ENCODE measurements at places on chromosomes 7 and 10.
A peak's percentile ranks its signal among the peaks of the same experiment; 100 is the strongest.

DNA sequence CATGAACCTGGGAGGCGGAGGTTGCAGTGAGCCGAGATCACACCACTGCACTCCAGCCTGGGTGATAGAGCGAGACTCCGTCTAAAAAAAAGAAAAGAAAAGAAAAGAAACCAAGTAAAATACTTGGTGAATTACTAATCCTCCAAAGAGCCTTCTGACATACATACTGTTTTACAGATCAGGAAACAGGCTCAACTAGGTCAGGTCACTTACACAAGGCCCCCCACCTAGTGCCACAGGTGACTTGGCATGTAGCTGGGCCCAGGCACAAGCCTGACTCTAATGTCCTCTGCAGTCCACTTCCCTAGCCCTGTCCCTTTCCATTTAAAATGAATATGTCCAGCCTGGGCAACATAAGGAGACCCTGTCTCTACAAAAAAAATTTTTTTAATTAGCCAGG lies 157.0 kb downstream of the TPST1 start:
- DNase-seq: no peak

GRCh38 chr10:103145046-103145445 lies 48.0 kb downstream of the NT5C2 start:
- no peak for DNase-seq

DNA sequence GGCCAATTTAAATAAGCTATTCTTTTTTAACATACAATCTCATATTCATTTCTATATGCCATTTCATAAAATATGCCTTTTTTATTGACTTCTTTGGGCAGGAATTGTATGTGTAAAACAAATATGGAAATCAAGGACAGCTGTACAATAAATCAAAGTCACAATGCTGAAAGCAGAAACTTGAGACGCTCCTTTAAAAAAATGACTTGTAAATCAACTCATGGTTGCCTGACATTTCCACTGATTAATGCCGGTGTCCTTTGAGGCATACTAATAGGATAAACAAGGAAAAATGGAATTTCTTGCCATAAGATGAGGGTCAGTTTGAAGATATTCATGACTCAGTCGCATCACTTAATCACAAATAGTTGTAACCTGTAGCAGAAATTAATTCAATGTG lies 247.4 kb upstream of the TEX47 start:
- DNase-seq: no peak

- no peak for DNase-seq
Observed at GRCh38 chr10:75982611-75983369, 551.4 kb downstream of the LRMDA start.

DNA sequence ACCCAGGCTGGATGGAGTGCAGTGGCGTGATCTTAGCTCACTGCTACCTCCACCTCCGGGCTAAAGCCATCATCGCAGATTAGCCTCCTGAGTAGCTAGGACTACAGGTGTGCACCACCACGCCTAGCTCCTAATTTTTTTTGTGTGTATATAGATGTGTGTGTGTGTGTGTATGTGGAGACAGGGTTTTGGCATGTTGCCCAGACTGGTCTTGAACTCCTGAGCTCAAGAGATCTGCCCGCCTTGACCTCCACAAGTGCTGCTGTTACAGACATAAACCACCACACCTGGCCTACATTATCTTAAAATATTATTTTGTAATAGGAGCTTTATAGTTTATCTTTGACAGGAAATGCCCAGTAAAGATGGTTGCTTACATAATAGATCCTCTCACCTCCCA lies 25.0 kb downstream of the FOXP2 start:
- DNase-seq: no peak

- no peak for DNase-seq
Observed at GRCh38 chr7:87480386-87480785, 4.9 kb upstream of the ABCB4 start.

DNA sequence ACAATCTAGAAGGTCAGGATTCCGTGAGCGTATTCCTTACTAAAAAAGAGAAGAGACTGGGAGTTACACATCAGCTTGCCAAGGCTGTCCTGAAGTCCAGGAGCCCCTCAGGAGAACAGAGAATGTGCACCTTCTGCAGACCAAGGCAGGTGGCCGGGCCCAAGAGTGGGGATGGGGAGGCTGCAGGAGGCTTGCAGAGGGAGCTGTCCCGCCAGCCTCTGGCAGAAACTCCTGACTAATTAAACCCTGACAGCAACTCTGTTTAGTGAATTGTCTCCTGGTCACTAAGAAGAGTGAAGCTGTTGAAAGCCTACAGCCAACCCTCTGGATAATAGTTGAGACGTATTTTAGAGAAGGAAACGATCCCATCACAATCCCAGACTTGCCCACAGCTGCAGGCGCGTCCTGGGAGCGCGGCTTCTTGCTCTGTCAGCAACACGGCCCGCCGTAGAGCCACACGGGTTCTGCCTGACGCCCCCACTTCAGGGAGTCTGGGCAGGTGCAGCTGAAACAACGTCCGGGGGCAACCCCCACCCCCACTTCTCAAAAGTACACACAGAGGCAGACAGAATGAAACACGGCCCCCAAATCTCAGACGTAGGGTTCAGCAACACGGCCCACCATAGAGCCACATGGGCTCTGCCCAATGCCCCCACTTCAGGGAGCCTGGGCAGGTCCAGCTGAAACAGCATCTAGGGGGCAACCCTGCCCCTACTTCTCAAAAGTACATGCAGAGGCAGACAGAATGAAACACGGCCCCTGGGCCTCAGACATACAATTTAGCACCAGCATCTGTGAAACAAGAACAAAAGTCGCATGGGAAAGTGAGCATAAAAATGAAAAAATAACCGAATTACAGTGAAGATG lies 45.2 kb downstream of the DIP2C start:
- no peak for DNase-seq

DNA sequence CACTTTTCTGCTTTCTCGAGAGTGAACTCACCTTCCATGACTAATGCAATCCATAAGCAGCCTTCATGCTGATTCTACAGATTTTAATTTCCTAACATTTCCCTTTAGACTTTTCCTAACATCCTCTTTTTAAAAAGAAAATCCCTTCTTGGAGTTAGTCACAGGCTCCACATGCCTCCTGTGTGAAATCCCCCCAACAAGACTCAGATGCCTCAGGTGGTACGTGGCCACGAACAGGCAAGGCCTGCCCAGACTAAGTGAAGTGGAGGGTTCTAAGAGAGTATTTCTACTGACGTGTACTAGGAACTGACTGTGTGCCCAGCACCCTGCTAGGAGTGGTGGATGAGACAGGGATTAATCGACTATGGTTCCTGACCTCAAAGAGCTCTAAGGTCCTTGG lies 125.9 kb upstream of the HPS1 start:
- no peak for DNase-seq

DNA sequence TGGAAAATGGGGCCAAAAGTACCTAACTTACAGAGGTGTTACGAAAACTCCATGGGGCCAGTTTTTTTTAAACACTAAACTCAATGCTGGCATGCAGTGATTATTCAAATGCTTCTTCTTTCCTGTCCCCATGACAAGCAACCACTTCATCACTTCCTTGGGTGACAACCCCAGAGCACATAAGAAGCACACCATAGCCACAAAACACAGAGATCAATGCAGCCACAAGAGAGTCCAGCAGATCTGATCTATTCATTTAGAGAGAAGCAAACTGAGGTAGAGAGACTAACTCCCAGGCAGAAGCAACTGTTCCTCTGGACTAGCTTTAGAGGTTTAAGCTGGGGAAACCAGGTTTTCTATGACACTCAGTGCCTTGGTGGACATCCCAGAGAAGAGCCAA lies 180.0 kb downstream of the GRID1 start:
- no peak for DNase-seq

- DNase-seq: no peak
Observed at GRCh38 chr7:69816501-69816900, 218.2 kb downstream of the AUTS2 start.

GRCh38 chr10:79245539-79246208 lies 101.6 kb upstream of the PPIF start:
- no peak for DNase-seq

DNA sequence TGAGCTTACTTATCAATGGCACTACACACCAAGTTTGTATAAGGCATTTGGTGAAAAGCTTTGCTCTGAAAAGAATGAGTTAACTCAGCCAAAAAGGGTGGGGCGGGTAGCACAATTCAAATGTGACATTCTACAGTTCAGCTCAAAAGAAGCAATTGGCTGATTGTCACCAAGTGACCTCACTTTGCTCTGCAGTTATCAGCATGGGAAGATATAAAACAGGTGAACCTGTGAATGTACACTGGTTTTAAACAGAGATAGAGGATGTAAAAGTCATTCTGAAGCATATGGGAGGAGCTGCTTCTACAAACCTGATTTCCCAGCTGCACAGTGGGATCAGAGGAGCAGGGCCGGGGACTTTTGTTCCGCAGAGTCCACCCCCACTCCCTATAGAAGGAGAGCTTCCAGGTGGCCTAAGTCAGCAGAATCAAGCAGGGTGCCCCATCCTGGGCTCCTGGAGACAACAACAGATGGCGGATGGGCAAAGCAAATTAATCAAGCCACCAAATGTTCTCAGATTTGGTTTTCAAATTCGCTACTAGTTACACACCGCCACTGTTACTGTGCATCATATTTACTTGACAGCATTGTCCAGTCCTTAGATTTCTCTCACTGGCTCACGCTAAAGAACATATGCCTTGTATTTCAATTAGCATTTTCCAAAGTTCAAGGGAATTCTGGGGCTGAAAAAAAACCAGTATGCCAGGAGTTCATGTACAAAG lies 27.5 kb upstream of the NPVF start:
- no peak for DNase-seq

DNA sequence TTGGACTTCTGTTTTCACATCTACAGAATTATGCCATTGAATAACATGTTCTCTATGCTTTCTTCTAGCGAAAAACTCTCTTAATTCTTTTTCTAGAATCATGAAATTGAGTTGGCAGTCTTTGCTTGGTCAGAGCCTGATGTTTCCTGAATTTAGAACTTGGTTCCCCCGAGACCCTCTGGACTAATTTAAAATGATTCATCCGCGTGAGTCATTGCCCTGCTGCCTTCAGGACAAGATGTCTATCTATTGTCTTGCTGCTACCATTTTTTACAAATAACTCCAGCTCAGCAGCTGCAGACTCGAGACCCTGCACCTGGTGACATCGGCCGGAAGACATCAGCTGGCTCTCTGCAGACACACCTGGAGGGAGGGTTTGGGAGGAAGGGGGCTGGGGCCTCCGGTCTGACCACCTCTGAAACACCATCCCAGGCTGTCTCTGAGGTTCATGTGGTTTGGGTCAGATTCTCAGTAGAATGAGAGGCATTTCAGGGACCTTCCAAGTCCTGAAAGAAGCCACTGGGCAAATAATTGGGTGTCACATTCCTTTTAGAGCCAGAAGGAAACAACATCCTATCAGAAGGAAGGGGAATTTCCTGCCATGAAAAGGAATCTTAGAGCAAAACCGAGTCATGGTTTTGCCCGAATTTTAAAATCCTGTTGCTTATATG lies 20.9 kb upstream of the KLF6 start:
- DNase-seq: peak; percentile 23

DNA sequence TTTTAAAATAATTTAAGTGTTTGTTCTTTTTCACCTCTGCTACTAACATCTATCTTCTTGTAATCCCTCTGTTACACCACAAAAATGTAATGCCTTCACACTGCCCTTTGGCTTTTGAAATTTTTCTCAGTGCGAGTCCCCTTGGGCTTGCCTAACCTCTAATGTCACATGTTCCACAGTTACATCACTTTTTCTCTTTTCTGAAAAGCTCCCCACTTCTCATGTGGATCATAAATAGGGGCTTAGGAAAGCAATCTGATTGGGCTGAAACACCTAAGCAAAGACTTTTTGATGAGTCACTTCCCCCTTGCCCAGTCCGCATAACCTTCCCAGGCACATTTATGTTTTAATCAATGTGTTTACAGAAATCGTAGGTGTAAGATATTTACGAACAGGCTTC lies 288.2 kb downstream of the IPMK start:
- no peak for DNase-seq

- no peak for DNase-seq
Observed at GRCh38 chr10:71694039-71694501, 25.5 kb downstream of the C10orf105 start.

DNA sequence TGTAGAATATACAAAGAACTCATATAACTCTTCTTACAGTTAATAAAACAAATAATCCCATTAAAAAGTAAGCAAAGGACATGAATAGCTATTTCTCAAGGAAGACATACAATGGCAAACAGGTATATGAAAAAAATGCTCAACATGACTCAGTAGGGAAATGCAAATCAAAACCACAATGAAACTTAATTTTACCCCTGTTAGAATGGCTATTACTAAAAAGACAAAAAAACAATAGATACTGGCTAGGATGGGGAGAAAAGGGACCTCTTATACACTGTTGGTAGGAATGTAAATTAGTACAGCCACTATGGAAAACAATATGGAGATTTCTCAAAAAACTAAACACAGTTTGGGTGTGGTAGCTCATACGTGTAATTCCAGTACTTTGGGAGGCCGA lies 37.8 kb downstream of the HERPUD2 start:
- no peak for DNase-seq

GRCh38 chr10:37754538-37755323 lies 102.7 kb downstream of the ZNF248 start:
- no peak for DNase-seq

DNA sequence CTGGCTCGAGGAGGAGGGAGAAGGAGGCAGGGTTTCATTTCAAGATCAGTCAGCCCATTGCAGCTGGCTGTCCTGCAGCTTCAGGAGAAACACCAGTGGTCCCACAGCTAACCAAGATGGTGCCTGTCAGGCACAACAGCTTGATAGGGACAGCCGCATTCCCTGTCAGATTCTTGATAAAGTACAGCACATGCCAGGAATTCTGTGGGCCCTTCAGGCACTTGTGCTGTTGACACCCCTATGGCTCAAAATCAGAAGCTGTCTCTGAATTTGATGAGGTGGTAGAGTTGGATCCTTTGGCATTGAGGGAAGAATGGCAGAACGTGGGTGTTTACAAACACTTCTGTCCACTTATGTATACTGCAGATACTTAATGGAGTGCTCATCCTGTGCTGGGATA lies 354.3 kb downstream of the KCNMA1 start:
- no peak for DNase-seq

DNA sequence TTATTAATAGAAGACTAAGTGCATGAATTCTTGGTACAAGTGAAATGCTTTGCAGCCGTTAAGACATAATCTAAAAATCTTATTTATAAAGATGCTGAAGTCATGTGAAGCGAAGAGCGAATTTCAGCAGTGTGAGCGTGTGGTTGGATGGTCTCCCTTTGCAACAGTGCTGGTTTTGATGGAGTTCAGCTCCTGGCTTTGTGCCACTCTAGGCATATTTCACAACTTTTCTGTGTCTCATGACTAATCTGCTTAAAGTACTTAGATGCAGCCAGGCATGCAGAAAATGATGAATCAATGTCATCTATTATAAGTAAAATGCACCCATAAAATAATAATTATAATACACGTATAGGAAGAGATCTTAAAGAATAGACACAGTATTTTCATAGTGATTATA lies 107.2 kb upstream of the TCERG1L start:
- no peak for DNase-seq
